PC-3 (cell line): ENCODE measurements at places on chromosomes 2 and 18.

DNA sequence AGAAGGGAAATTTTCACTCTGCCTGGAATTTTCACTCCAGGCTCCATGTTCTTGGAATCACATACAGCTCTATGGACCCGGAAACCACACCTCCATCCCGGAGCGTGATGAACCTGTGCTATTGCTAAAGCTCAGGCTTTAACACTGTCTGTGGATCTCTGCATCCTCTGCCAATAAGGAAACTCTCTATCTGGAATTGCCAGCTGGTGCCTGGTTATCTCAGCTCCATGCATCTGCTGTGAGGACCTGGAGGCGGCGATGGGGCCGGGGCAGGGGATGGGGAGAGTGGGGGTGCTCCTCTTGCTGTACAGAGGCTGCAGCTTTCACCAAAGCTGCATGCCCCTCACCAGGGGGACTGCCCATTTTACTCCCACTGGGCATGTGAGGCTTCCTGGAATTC lies 754.0 kb upstream of the SOX11 start:
- no peaks in the 10 kb centered on the region for H3K27me3 ChIP-seq
- no peaks in the 10 kb centered on the region for H3K4me1 ChIP-seq
- H3K4me3 ChIP-seq: no peak overlapping the region
- no peaks in the 10 kb centered on the region for H3K36me3 ChIP-seq
- no peak for DNase-seq

DNA sequence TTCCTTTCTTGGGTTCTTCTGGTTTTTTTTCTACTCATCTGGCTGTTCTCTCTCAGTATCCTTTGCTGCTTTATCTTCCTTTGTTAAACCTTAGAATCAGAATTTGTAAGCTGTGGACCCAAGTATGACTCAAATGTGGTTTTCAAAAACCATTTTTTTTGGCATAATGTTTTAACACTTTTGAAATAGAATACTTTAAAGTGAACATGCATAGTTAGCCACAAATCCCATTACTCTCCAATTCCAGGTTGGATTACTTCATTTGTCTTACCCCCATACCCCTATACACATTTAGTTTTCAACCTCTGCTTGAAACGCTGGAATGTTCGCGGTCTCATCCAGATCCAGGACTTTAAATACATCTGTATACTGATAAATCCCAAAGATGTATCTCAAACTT lies 29.1 kb downstream of the ALMS1 start:
- H3K4me1 ChIP-seq: no peaks in the 10 kb centered on the region
- H3K27me3 ChIP-seq: no peaks in the 10 kb centered on the region
- no peak for DNase-seq
- no peak overlapping the region for H3K4me3 ChIP-seq

DNA sequence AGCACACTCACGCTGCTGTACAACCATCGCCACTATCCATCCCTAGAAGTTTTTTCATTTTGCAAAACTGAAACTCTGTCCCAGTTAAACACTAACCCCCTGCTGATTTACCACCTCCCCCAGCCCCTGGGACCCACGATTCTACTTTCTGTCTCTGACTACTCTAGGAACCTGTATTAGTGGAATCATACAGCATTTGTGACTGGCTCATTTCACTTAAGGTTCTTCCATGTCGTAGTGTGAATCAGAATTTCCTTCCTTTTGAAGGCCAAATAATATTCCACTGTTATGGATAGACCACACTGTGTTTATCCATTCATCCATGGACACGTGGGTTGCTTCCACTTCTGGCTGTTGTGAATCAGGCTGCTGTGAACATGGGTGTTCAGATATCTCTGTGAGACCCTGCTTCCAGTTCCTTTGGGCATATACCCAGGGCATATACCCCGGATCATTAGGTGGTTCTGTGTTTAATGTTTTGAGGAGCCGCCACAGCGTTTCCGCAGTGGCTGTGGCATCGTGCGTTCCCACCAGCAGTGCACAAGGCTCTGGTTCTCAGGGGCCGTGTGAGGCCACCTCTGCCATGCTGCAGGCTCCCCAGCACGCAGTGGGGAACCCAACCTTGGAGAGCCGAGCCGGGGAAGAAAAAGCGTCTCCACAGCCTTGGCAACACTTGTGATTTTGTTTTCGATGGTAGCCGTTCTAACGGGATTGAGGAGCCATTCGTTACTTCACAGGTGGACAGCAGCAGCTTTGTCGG lies 10.1 kb downstream of the RAMP1 start:
- H3K27me3 ChIP-seq: no peaks in the 10 kb centered on the region
- no peak overlapping the region for H3K4me3 ChIP-seq
- no peak for DNase-seq
- H3K4me1 ChIP-seq: peaks cover 51% of the 10 kb centered on the region
- no peaks in the 10 kb centered on the region for H3K36me3 ChIP-seq

DNA sequence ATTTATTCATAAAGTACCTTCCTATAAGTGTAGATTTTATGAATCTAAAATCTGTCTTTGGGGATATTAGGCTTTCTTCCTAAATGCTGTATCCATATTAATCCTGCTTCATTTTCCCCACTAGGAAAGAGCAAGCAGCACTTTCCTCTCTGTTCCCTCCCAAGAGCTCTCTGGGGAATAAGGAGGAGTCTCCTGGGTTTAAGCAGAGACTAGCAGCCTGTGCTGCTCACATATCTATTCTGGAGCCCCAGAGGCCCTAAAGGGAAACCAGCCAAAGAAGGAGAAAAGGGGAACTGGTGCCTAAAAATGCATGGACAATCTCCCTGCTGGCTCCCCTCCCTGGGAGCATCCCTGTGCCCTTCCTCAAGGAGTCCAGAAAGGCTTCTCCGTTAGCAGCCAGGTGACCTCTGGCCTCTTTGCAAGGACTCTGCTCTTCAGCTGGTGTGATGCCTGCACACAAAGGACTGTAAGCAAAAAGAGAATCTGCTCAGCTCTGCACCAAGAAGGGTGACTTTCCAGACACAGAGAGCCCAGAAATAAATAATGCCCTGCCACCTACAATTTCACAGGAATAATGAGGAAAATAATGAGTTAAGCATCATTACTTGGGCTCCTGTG lies 270.6 kb downstream of the SS18 start:
- DNase-seq: no peak
- H3K27me3 ChIP-seq: peaks cover 65% of the 10 kb centered on the region
- no peaks in the 10 kb centered on the region for H3K36me3 ChIP-seq
- H3K4me3 ChIP-seq: no peak overlapping the region
